Type B pancreatic cell (in vitro differentiated cells): ENCODE measurements at places on chromosomes 16 and 17.

DNA sequence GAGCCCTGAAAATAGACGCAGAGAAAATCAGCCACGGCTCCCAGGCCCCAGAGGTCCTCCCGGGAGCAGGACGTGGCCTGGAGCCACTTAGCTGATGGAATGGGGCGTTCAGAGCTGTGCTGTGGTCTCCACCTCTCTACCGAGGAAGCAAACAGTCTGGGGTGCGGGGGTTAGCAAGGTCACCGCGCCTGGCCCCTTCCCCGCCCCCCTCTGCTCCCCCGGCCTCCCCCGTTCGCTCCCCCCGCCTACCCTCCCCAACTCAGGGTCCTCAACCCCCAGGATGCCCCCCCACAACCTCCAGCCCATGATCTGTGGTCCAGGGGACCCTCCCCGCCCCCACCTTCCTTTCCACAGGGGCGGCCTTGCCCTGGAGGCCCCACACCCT is 20.6 kb upstream of the C1QTNF8 start:
- DNase-seq = no peak

GRCh38 chr17:81401723-81402529 is 6.7 kb downstream of the BAHCC1 start:
- DNase-seq = no peak

GRCh38 chr17:80743181-80743771 is 198.6 kb downstream of the RPTOR start:
- no peak for DNase-seq

GRCh38 chr17:69692171-69692570 is 277.7 kb downstream of the MAP2K6 start:
- no peak for DNase-seq

- no peak for DNase-seq
Measured at GRCh38 chr17:66317629-66318028, 15.2 kb downstream of the PRKCA start.

DNA sequence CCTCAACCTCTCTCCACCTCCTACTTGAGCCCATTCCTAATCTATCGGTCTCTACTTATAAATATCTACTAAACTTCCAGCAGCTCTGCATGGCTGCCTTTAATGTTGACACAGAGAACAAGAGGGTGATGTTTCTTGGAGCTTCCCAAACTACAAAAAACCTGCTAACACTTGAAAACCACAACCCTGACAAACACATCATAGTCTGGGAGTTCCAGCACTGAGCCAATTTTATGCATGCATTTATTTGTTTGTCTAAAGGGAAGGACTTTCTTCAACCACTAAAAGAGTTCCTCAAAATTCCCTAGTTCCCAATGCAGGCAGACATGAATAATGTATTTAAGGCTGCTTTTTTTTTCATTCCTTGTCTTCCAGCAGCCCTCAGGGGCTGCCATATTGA is 331.8 kb upstream of the XYLT1 start:
- DNase-seq = no peak

DNA sequence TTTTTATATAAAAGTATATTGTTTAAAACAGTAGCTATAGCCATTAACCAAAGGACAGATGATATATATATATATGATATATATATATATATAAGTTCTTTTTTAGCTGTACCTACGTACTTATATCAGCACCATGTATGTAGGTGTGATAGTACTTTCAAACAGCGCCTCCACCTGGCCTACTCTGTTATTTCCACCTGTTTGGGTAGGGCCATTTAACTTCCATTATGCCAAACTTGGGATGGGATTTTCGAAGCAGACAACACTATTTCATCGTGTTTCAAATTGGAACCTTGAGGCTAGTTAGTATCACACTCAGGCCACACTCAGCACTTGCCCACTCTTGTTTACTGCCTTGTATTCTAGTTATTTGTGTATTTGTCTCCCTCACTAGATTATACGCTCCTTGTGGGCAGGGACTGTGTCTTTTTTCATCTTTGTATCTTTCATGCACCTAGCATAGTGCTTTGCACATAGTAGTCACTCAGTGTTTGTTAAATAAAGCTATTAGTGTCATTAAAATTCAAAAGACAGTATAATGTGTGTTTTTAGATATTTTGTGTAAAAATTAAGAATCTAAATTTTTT is 11.8 kb upstream of the CLTC start:
- no peak for DNase-seq

- no peak for DNase-seq
Measured at GRCh38 chr17:31510308-31511194, 119.1 kb downstream of the RAB11FIP4 start.

DNA sequence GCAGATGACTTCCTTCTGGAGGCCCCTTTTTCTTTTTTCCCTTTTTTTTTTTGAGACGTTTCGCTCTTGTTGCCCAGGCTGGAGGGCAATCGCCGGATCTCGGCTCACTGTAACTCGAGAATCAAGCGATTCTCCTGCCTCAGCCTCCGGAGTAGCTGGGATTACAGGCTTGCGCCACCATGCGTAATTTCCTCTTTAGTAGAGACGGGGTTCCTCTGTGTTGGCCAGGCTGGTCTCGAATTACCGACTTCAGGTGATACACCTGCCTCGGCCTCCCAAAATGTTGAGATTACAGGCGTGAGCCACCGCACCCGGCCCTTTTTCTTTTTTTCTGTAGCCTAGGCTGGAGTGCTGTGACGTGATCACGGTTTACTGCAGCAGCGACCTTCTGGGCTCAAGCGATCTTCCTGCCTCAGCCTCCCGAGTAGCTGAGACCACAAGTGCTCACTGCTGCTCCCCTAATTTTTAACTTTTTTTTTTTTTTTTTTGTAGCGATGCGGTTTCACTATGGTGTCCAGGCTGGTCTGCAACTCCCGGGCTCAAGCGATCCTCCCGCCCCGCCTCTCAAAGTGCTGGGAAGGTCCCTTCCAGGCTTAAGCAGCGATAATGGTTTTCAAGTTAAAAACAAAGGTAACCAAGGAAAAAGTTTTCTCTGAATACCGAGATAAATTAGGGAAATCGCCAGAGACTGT is 956 bp upstream of the IST1 start:
- no peak for DNase-seq

DNA sequence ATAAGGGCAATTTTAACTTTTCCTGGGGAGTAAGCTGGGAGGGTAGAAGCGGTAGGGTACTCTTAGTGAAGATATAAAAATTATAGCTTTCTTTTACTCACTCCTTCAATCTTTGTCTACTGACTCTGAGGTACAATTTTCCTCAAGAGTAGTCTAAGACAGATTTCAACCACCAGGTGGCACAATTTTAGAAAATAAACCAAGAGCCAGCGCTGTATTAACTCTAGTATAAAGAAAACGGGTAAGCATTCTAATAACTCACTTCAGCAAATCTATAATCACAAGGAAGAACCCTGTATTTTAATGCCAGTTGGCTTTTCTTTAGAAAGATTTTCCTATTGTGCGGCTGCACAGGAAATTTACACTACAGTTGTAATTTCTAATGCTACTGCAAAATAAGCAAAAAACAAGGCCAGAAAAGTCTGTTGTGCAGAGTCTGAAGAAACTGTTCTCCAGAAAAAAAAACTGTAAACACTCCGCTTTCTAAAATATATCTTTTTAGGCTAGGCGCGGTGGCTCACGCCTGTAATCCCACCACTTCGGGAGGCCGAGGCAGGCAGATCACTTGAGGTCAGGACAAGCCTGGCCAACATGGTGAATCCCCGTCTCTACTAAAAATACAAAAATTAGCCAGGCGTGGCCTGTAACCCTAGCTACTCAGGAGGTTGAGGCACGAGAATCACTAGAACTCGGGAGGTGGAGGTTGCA is 1.9 kb downstream of the CMC2 start:
- DNase-seq = no peak

GRCh38 chr17:41519501-41520224 is 973 bp upstream of the KRT15 start:
- no peak for DNase-seq

- no peak for DNase-seq
Measured at GRCh38 chr16:88516601-88517061, 53.6 kb upstream of the ZC3H18 start.

- no peak for DNase-seq
Measured at GRCh38 chr17:3558603-3559269, 1.1 kb upstream of the TRPV3 start.

- no peak for DNase-seq
Measured at GRCh38 chr17:19641687-19642372, 6.7 kb upstream of the ALDH3A2 start.

- DNase-seq = no peak
Measured at GRCh38 chr17:44785921-44786320, 27.1 kb downstream of the ADAM11 start.

DNA sequence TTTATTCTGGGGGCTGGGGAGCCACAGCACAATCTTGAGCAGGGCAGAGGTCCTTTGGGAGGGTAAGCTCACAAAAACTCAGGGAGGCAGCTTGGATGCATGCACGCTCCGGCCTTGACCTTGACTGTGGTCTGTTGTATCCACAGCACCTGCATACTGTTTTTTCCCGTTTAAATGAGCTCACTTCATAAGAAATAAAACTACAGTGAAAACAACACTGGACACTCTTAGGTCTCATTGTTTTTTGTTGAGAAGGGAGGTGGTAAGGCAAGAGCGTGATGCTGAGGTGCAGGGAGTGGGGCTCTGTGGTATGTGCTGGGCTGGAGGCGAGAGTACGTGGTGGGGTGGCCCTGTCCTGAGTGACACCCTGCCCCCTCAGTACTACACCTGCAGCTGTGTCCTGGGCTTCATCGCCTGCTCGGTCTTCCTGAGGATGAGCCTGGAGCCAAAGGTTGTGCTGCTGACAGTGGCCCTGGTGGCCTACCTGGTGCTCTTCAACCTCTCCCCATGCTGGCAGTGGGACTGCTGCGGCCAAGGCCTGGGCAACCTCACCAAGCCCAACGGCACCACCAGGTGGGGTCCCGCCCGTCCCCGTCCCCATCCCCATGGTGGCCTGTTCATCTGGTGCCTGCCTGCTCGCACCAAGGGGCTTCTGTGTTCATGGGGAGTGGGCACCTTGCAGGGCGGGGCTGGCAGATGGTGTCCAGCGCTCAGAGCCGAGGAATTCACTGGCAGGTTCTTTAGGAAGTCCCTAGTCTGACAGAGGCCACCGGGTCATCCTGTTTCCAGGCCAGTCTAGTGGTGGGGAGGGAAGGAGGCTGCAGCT is 44.2 kb downstream of the ADCY7 start:
- DNase-seq = peak; percentile 53

DNA sequence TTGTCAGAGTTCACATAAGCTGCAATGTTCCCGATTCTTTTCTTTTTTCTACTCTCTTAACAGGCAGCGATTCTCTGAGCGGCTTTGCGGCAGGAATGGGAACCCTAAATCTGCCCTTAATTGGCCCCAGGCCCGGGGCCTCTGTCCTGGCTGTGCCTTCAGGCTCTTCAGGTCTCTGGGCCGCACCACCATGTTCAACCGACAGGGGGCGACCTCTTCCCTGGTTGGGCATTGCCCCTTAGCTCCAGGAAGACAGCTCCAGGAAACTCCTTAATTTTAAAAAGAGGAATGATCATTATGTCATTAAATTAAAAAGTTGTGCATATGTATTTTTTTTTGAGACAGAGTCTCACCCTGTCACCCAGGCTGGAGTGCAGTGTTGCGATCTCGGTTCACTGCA is 20.3 kb downstream of the CACNG5 start:
- DNase-seq = no peak

DNA sequence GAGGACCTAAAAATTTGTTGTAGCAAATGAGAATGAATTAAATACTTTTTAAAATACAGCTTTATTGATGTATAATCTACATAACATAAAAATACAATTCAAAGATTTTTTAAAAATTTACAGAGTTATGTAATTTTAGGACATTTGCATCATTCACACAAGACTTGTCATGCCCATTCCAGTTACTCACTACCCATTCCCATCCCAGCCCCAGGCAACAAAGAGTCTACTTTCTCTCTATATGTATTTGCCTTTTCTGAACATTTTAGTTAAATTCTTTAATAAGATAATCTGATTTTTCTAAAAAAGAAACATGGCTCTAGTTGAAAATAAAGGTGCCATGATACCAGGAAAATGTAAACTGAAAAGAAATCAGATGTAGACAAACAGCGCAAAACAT is 354.2 kb downstream of the PMP22 start:
- DNase-seq = no peak

DNA sequence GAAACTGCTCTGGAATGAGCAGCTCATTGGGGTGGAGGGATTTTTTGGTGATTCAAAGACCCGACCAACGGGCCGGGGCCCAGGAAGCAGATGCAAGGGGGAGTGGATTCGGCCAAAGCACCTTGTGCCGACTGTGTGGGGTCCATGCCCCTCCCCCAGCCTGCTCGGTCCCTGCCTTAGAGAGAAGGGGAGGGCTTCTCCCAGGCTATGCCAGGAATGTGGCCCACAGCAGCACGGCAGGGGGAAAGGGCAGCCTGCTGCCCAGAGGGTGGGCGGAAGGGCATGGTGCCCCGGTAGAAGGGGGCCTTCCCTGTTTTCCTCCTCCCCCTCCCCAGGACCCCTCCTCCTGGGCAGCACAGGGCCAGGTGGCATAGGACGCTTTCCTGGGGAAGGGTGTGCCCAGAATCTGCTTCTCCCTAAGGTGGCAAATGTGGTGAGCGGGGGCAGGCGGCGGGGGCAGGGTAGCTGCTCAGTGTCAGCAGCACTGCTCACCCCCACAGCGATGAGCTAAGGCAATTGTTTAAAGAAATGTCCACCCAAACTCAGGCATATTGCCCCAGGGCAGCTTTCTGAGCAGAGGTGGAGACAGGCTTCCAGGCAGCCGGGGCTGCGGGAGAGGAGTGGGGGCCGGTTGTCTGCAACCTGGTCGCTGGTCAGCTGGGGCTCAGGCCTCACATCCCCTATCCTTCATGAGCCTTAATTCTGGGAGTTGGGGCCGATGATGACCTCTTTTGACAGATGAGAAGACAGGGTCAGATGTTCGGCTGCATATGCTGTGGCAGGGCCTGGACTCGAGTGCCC is 33.9 kb upstream of the MLKL start:
- DNase-seq = no peak

- DNase-seq = no peak
Measured at GRCh38 chr16:82834151-82834815, 207.5 kb downstream of the CDH13 start.

GRCh38 chr17:17107891-17108431 is 65.7 kb downstream of the MPRIP start:
- no peak for DNase-seq

GRCh38 chr16:57889960-57890751 is 80.8 kb downstream of the CNGB1 start:
- DNase-seq = no peak

DNA sequence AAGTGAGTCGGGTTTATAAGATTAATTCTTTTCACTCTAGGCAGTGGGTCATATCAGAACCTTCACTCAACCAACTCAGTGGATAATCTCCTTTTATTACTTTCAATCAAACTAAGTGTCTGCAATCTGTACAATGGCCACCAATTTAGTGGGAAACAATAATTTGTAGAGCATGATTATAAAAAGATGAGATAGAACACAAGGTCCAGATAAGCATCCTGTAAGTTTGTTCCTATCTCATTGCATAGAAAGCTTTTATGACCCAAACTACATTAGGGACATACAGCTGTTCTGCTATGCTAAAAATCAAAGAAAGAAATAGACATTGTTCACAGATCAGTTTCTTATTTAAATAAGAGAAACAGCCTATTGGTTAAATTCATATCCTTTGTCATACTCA is 341.4 kb upstream of the PSMD7 start:
- DNase-seq = no peak

GRCh38 chr17:54834086-54834485 is 66.6 kb upstream of the TOM1L1 start:
- no peak for DNase-seq
